Left renal pelvis (tissue), 4 donors: ENCODE measurements at places on chromosomes 2 and 18. TPM values are rescaled to one million over a fixed set of nuclear protein-coding genes. Genes with fewer than 3 reads are reported as not detected.
A peak's percentile ranks its signal among the peaks of the same experiment; 100 is the strongest.

The CD302 gene
- polyA plus RNA-seq = 10.8 TPM

The FOXD4L1 gene
- 0.08 TPM for polyA plus RNA-seq

The CLIP4 gene
- polyA plus RNA-seq = 22.4 TPM

The RTP5 gene
- polyA plus RNA-seq = not detected

The FOXI3 gene
- polyA plus RNA-seq = 0.20 TPM

- no peak for DNase-seq
Measured at GRCh38 chr18:35747894-35748472, 166.4 kb downstream of the GALNT1 start.

- DNase-seq = no peak
Measured at GRCh38 chr2:142716463-142717242, 160.8 kb upstream of the KYNU start.

GRCh38 chr18:37396971-37397720, 168.5 kb downstream of the CELF4 start:
- DNase-seq = no peak

GRCh38 chr18:66377291-66377690, 226.6 kb downstream of the CDH19 start:
- no peak for DNase-seq

DNA sequence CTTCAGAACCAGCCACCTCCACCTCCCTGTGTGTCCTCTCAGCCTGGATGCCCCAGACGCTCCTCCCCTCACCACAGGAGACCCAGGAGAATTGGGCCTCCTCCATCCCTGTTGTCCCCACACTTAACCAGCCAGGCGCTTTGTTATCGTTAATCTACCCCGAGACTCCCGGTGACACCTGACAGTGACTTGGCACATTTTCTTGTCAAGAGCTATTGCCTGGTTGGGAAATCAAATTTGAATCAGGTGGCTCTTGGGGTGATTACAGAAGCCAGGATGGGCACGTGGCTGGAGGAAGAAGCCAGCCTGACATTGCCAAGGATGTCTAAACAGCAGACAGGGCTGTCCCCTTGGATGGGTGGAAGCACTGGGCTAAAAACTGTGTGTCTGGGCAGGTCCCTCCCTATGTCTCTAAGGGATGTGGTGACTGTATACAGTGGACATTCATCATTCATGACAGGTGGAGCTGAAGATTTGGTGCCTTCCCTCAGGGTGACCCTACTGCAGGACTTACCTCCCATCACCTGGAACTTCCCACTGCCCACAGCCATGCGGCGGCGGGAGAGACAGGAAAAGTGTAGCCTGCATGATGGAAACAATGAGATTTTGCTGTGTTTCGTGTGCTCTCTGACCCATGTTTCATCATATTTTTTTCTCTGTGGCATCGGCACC, 157.2 kb upstream of the CAPN13 start:
- DNase-seq = no peak

DNA sequence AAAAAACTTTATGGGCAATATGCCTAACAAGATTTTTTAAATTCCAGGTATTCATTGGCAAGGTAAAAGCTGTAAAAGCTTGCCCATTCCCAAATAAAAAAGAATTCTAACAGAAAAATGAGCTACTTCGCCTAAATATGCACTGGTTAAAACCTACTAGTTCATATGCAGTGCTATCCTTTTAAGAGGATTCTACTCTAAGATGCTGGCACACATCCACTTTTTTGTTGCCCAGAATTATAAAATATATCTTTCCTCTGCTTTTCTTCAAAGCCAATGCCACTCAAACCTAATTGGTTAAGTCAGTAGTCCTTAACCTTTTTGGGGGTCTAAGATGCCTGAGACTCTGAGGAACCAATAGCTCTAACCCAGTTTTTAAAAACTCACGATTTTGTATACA, 3.2 kb downstream of the XPO1 start:
- no peak for DNase-seq

GRCh38 chr2:215360596-215360995, 48.7 kb downstream of the ATIC start:
- DNase-seq = no peak

DNA sequence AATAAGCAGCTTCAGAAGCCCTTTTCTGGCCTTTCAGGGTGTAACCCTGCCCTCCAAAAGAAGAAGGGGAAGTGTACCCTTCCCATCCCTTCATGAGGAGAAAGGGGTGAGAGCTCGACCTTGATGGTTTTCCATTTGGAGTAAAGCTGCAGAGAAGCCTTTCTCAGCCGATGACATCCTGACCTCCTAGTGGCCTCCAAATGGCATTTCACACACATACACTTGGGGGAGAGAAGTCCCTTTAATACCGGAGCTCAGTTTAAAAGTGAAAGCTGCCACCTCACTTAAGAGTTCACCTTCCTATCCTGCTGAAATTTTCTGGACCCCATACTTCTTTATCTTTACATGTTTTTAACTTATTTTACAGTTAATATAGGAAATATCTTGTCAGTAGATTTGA, 716.7 kb downstream of the DCDC2C start:
- DNase-seq = no peak

GRCh38 chr2:25867396-25868003, 10.8 kb downstream of the ASXL2 start:
- no peak for DNase-seq

DNA sequence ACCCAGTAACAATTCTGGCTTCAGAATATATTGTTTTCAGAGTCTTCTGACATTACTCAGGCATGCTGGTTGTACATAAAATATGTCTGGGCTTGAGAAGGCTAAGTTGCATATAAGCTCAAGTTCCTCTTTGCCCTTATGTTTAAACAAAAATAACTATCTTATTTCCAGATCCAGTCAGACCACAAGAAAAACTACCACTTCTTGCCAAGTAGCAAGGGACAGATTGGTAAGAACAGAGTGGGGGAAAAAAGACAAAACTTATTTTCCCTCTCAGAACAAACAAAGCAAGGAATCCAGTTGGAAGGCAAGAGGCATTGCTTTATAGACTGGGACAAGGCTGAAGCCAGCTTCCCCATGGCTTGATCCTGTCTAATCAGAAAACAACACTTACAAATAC, 1036.7 kb upstream of the CELF4 start:
- no peak for DNase-seq

DNA sequence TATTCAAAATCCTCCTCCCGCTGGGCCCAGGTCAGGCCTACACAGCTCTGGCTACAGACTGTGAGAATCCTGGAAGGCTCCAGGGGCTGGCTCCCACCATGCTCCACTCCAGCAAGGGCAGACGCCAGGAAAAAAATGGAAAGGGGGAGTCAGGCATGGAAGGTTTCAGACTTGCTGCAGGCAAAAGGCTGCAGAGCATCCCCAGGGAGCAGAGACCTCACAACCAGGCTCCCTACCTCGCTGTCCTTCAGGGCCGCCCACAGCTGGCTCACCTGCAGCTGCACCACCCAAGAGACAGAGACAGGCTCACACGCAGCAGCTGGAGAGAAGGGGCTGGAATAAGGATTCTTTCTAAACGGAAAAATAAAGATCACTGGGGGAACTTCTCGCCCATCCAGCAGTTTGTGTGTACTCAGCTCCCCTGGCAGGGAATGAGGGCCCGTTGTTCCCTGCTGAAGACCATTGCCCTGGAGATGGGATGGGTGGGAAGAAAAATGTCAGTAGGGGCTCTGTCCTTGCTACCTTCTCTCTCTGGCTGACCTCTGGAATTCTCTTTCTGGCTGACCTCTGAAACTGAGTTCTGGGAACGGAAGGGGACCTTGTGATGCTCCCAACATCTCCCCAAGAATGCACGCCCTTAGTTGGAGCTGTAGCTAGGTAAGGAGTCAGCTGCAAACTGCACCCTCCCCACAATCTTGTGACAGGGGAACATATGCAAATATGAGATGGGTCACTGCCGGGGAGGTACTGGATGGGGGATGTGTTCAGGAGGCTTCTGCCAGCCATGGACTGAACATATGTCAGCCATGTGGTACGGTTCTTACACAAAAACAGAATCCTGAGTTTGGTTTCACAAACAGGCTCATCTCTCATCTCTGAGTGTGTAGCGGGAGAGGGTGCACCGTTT, 34.5 kb downstream of the BCL2 start:
- DNase-seq = no peak

GRCh38 chr18:44149706-44150105, 531.0 kb upstream of the SETBP1 start:
- no peak for DNase-seq

DNA sequence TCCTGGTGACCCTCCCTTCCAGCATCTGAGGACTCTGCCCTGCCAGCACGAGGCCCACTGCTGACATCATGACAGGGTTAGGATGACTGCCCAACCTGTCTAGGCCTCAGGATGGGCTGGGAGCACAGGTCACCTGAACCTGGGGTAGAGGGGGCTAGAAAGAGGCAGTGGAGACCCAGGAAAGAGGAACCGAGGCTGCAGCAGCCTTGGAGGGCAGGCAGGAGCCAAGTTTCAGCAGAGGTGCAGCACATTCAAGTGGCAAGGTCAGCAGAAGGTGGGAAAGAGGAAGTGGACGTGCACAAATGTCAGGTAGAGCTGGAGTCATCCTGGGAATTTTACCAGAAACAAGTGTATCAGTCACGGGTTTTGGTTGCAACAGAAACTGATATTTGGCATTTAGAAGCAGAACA, 13.6 kb upstream of the RAB10 start:
- DNase-seq = no peak

DNA sequence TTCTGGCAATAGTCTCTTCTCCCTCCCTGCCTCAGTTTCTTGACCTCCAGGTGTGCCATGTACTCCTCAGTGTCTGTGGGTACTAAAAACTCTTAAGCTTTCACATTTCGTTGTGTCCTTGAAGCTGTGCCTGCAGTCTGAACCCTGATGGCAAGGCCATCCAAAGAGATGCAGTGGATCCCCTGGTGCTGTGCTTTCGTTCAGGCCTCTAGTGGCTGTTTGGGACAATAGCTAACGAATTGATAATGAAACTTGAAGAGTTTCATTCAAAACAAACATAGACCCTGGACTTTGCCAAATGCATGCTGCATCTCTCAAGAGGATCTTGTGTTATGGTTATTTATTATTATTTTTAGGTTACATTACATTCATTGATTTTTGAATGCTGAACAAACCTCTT, 523.1 kb upstream of the FSIP2 start:
- no peak for DNase-seq

GRCh38 chr2:214730800-214731407, 78.6 kb downstream of the BARD1 start:
- DNase-seq = no peak

- DNase-seq = no peak
Measured at GRCh38 chr2:101821828-101822458, 124.4 kb downstream of the MAP4K4 start.

DNA sequence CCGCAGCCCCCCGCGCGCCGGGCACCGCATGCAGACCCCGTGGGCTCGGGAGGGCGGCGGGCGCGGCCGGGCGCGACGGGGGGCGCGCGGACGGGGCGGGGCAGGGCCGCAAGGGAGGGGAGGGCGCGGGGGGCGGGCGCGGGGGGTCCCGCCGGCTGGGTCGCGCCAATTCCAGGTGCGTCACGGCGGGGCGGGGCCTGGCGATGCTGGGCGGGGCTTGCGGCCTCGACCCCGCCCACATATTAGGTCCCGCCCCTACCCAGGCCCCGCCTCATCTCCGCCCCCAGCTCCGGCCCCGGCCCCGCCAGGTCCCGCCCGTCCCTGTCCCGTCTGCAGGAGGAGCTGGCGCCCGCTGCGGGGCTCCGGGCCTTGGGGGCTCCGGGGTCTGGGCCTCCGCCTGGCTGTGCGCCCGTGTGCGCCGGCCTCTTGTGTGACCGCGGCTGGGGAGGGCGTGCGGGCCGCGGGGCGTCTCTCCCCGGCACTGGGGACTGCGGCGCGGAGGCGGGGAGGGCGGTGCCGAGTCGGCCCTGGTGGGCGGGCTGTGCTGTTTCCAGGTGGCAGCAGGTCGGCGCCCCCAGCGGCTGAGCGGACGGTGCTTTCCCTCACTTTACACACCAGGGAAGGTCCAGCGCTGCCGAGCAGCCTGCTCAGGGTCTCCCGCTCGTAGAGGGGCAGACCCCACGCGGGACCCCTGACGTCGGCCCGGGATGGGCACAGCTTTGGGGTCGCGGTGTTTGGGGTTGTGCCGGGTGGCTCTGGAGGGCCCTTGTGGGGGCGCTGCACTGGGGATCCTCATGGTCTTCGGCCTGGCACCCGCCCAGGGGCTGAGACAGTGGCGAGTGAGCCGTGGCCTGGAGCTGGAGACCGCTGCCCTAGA, 554 bp downstream of the ING5 start:
- DNase-seq = peak; percentile 74

DNA sequence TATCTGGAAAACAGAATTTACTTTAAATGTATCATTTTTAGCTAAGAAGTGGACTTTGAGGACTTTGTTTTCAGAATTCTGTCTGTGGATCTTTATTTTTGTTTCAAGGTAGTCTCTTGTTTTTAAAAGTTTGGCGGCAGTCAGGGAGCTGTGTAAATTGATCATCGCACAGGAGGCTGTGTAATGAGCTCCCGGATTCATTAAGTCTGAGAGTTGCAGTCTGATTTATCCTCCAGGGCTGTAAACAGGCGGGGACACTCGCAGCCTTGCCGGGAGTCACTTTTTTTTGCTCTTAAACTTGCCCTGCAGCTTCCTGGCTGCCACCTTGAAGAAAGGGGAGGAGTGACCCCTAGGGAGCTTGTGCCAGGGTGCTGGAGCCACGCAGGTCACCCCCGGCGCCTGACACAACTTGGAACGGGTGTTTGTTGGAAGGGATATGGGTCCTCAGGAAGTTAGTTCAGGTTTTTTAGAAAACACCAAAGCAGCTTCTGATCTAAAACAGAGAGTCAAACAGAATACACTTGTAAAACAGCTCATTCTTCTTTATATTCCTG, 76.2 kb downstream of the DCDC2C start:
- DNase-seq = no peak

GRCh38 chr2:137957033-137957432, 7.2 kb upstream of the HNMT start:
- DNase-seq = no peak

- DNase-seq = peak; percentile 70
Measured at GRCh38 chr2:127386764-127387654, 766 bp downstream of the MAP3K2 start.

- DNase-seq = no peak
Measured at GRCh38 chr2:28906376-28906775, 11.9 kb downstream of the WDR43 start.
